NCI-H2107 (cell line): ENCODE measurements at places on chromosomes 11 and 22.

DNA sequence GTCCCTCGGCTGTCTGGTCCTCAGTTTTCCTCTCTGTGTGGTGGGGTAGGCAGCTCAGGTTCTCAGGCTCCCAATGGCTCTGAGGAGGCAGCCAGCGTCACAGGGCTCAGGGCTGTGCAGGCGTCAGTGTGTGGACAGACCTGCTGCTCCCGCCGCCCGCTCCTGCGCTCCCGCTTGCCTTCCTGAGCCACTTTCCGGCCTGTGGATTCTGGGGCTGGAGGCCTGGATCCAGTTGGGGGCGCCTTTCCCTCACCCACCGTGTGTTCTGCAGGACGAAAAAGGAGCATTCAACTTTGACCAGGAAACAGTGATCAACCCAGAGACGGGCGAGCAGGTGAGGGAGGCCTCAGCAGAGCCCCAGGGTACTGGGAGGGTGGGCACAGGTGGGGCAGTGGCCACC is 14.7 kb downstream of the DPP3 start:
- DNase-seq, result no peak

GRCh38 chr11:57273448-57274058 is 36.5 kb upstream of the APLNR start:
- DNase-seq, result no peak

- DNase-seq, result no peak
These were observed 6.6 kb upstream of the SSTR3 start for GRCh38 chr22:37218771-37219411.

GRCh38 chr11:95028357-95028756 is 3.3 kb downstream of the KDM4E start:
- DNase-seq, result no peak
